Right ventricle myocardium inferior (tissue), 1 donor: ENCODE measurements at places on chromosomes 13 and 19. TPM values are rescaled to one million over a fixed set of nuclear protein-coding genes. Genes with fewer than 3 reads are reported as not detected.

Gene RCBTB2
- total RNA-seq = 16.4 TPM

Gene SLC6A16
- total RNA-seq = 0.92 TPM

Gene FPR1
- 5.3 TPM for total RNA-seq

Gene SOX1
- total RNA-seq = not detected

Gene CLEC4G
- 2.2 TPM for total RNA-seq
